A549 treated with ZK216348 at 1 μM for 4 hours (cell line): ENCODE measurements at places on chromosomes 2 and 18. TPM values are rescaled to one million over a fixed set of nuclear protein-coding genes. Genes with fewer than 3 reads are reported as not detected.

WNT6 gene
- 0.08 to 0.21 TPM (median 0.14 TPM) in 3 of 5 replicates, not detected in the others for total RNA-seq

CPLX4 gene
- not detected in 5 replicates for total RNA-seq

SCN2A gene
- total RNA-seq = 0.04 TPM in 1 of 5 replicates, not detected in the others

CSRNP3 gene
- total RNA-seq = not detected in 5 replicates

FHOD3 gene
- 2.3 to 3.5 TPM (median 2.8 TPM) in 5 replicates for total RNA-seq

TWIST2 gene
- 8.6 to 20.8 TPM (median 18.4 TPM) in 5 replicates for total RNA-seq

IL1R1 gene
- total RNA-seq = 27.0 to 46.0 TPM (median 40.9 TPM) in 5 replicates

KIAA2012 gene
- not detected in 5 replicates for total RNA-seq

ALPP gene
- total RNA-seq = 2.4 to 3.3 TPM (median 2.7 TPM) in 5 replicates

DSC3 gene
- 1.1 to 3.1 TPM (median 1.5 TPM) in 5 replicates for total RNA-seq

TM4SF20 gene
- 5.9 to 9.9 TPM (median 8.4 TPM) in 5 replicates for total RNA-seq

LOXHD1 gene
- total RNA-seq = not detected in 5 replicates

PLCL1 gene
- not detected in 5 replicates for total RNA-seq

PDIA6 gene
- 306 to 376 TPM (median 350 TPM) in 5 replicates for total RNA-seq

NT5C1B gene
- total RNA-seq = not detected in 5 replicates

APOB gene
- not detected in 5 replicates for total RNA-seq

STAT1 gene
- total RNA-seq = 52.6 to 67.4 TPM (median 59.2 TPM) in 5 replicates

KLHL30 gene
- 0.19 to 0.37 TPM (median 0.26 TPM) in 5 replicates for total RNA-seq

TRPM8 gene
- total RNA-seq = 0.13 to 0.33 TPM in 2 of 5 replicates, not detected in the others

DYSF gene
- 0.61 to 0.91 TPM (median 0.75 TPM) in 5 replicates for total RNA-seq

TCF23 gene
- total RNA-seq = not detected in 5 replicates

PTPRN gene
- total RNA-seq = 1.1 to 1.8 TPM (median 1.4 TPM) in 5 replicates

TGOLN2 gene
- 83.4 to 114 TPM (median 101 TPM) in 5 replicates for total RNA-seq

DSG1 gene
- total RNA-seq = not detected in 5 replicates

SLC39A10 gene
- total RNA-seq = 10.2 to 23.7 TPM (median 21.2 TPM) in 5 replicates

KANSL1L gene
- 0.17 to 0.90 TPM (median 0.62 TPM) in 5 replicates for total RNA-seq

PRKCE gene
- total RNA-seq = 5.8 to 9.9 TPM (median 8.7 TPM) in 5 replicates
